Glutamatergic neuron (in vitro differentiated cells): ENCODE measurements at places on chromosomes 3 and 15. TPM values are rescaled to one million over a fixed set of nuclear protein-coding genes. Genes with fewer than 3 reads are reported as not detected.

DNA sequence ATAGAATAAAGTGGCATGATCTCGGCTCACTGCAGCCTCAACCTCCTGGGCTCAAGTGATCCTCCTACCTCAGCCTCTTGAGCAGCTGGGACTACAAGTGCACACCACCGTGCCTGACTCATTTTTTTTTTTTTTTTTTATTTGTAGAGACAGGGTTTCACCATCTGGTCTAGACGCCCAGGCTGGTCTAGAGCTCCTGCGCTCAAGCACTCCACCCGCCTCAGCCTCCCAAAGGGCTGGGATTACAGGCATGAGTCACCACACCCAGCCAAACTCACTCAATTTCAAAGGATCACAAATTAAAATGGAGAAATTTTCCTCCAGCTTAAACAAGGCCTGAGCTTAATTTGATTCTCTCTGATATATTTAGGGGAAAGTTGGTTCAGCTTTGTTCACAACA, 27.3 kb upstream of the NMB start:
- H3K4me3 ChIP-seq = no peak overlapping the region
- H3K4me1 ChIP-seq = no peaks in the 10 kb centered on the region
- H3K27me3 ChIP-seq = peaks cover 3% of the 10 kb centered on the region
- H3K27ac ChIP-seq = peak overlapping the region; percentile 76
- peak; percentile 47 for DNase-seq

GRCh38 chr15:96331945-96332636, 1.6 kb downstream of the NR2F2 start:
- H3K4me3 ChIP-seq = peak overlapping the region; percentile 88
- no peaks in the 10 kb centered on the region for H3K36me3 ChIP-seq
- H3K27me3 ChIP-seq = peaks cover 40% of the 10 kb centered on the region
- no peak overlapping the region for H3K27ac ChIP-seq

DNA sequence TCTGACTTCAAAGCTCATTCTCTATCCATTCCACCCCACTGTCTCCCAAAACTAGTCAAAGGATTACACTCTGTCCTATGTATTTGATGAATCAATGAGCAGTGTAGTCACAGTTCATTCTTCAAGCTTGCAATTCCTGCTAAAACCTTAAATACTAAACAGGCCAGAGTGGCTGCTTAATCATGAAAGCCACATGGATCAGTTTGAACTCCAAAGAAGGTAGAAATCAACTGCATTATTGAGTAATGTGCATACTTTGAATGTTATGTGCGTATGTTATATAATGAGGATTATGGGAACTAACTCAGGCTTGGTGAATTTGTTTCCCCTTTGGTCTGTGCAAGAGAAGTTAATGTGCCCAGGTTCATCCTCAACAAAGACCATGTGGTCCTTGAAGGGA, 45.4 kb downstream of the PRICKLE2 start:
- H3K27ac ChIP-seq = no peak overlapping the region
- H3K4me1 ChIP-seq = peaks cover 5% of the 10 kb centered on the region
- no peaks in the 10 kb centered on the region for H3K27me3 ChIP-seq

DNA sequence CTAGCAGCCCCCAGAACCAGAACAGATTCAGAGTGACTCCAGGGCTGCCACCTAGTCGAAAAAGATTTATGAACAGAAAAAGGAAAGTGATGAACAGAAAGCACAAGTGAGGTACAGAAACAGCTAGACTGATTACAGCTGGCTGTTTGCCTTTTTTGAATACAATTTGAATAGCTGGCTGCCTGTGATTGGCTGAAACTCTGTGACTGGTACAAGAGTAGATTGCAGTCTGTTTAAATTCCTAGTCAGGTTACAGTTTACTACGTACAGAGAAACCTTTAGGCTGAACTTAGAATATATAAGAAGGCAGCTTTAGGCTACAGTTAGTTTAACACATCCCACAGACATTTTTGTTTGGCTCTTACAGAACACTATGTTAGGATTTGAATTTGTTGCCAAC, 10.0 kb downstream of the CCDC13 start:
- H3K4me1 ChIP-seq = no peaks in the 10 kb centered on the region
- peaks cover 2% of the 10 kb centered on the region for H3K27me3 ChIP-seq
- no peak for DNase-seq
- H3K4me3 ChIP-seq = no peak overlapping the region

DNA sequence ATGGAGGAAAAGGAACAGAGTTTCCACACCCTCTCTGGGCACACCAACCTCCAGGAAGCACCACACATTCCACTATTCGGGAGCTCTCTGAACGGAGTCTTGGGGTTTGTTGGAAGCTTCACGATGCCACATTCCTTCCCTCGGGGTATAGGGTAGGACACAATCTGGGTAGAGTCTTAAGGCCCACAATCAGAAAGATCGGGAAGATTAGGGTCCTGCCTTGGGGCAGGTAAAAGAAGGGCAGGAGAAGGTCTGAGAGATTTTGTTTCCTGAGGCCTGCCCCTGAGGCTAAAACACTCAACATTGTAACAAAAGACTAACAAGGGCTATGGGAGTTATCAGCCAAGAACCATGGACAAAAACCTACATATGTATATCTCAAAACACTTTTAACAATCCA, 89.2 kb upstream of the RAP2B start:
- no peak overlapping the region for H3K27ac ChIP-seq
- H3K4me1 ChIP-seq = peaks cover 6% of the 10 kb centered on the region
- DNase-seq = no peak
- H3K27me3 ChIP-seq = peaks cover 2% of the 10 kb centered on the region

- H3K4me3 ChIP-seq = peak overlapping the region; percentile 97
- H3K27ac ChIP-seq = peak overlapping the region; percentile 69
- H3K36me3 ChIP-seq = no peaks in the 10 kb centered on the region
- H3K27me3 ChIP-seq = peaks cover 2% of the 10 kb centered on the region
- no peak for DNase-seq
These were observed 634 bp downstream of the ZMAT3 start for GRCh38 chr3:179071027-179071322.

DNA sequence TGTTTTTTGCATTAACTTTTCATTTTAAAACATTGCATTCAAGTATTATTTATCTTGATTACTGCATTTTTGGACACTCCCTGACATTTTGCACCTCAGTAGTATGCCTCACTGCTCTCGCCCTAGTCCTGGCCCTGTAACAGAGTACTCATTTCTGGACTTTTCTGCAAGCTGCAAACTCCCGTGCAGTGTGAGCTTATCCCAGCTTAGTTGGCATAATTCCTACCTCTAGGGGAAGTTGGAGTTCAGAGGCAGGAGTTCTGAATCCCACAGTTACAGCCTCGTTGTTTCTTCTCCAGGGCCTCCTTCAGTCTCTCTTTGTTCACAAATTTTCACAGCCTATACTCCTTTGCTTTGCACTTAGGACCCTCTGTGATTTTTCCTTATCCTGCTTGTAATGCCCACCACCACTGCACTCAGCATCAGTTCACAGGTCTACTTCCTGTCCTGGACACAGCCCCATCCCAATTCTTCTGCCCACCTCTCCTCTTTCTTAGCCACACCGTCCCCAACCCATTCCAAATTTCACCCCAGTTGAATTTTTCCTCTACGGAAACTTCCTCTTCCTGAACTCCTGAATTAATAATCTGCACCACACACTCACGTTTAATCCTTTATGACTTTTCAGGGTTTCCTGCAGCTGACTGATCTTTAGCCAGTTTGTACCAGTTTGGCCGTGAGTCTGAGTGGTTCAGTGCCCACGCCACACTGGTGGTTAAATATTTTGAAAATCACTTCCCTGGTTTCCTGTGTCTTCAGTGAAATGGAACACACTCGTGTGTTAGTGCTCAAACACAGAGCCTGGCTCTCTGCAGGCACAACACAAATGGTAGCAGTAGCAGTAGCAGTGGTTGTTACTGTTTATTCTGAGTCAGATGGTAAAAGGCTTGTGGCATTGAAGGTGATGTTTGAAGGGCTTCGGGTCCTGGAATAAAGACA, 6.3 kb upstream of the CTSH start:
- peaks cover 6% of the 10 kb centered on the region for H3K27me3 ChIP-seq
- no peak overlapping the region for H3K4me3 ChIP-seq
- no peak for DNase-seq
- no peaks in the 10 kb centered on the region for H3K36me3 ChIP-seq
- H3K4me1 ChIP-seq = no peaks in the 10 kb centered on the region
- H3K27ac ChIP-seq = no peak overlapping the region

DNA sequence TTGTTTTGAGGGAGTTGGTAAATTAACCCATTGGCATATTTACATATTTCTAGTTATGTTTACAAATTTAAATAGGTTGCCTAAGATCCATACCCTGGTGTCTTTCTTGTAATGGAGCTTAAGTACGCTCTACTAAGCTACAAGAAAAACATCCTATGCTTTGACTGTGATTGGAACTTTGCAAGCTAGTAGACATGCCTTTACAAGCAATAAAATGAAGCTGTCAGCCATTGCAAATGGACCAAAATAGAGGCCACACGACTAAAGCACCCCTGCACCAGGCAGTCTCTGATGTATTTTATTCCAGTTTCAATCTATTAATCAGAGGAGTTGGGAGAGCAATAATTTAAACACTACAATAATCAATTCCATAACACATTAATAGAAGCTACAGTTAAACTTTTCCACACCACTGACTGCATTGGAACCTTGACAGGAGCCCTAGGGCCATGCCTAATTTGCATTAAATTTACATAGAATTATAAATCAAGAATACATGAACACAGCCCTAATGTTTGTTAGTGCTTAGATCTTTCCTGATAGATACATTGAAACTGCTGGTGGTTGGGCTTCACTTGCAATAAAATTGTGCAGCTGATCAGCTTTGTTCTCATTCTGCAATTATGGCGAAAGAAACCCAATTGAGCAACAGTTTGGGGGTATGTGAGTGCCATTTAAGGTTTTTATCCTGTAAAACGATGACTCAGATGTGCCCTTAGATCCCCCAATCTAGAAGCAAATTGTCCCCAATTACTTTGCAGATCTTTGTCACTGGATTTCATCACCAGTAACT, 360.1 kb downstream of the LSAMP start:
- peaks cover 2% of the 10 kb centered on the region for H3K27me3 ChIP-seq
- H3K4me3 ChIP-seq = no peak overlapping the region
- H3K36me3 ChIP-seq = no peaks in the 10 kb centered on the region
- H3K27ac ChIP-seq = peak overlapping the region; percentile 52
- DNase-seq = no peak

DNA sequence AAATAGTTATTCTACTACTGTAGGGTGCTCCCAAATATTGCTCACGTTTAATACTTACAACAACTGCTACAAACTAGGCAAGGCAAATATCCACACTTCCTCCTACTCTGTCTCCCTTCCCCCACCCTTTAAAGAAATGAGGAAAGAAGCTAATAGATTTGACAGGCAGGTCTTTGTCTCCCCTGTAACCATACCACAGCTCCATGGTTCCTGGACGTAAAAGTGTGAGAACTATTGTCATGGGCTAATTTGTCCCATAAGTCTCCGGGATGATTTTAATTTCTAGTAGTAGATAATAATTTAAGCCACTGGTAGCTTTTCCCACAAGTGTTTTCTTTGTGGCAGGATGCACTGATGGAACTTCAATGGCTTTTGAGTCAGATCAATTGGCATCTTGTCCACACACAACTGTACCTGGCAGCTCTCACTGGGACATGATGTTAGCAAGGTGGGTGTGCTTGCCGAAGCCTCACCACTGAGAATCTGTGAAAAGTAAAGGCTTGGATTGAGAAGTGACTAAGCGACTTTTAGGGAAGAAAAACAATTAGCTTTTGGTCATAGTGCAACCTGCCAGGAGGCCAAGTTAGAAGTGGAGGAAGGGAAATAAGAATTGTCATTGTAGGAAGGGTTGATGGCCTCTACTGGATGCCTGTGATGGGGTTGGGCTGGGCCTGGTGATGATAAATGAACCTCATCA, 1.4 kb upstream of the CPOX start:
- H3K27ac ChIP-seq = no peak overlapping the region
- H3K27me3 ChIP-seq = no peaks in the 10 kb centered on the region
- no peak for DNase-seq
- H3K4me3 ChIP-seq = peak overlapping the region; percentile 35

DNA sequence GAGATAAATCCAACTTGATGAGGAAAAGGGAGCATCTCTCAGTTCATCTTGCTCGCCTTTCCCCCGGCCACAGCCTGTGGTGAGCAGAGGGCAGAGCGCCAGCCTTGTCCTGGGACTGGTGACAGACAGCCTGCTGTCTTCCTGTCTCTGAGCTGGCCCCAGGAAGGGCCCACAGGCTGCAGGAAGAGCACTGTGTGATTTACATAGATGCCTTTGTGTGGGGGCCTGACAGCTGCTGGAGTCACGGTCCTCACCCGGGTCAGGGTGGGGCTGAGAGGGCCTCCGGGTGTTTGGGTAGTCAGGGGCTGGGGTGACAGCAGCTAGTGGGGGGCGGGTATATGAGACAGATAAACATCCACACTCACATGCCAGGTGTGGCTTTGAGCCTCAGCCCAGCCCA, 29.3 kb downstream of the PLA2G4D start:
- DNase-seq = no peak
- H3K27ac ChIP-seq = no peak overlapping the region
- H3K27me3 ChIP-seq = peaks cover 7% of the 10 kb centered on the region
- peaks cover 4% of the 10 kb centered on the region for H3K36me3 ChIP-seq

DNA sequence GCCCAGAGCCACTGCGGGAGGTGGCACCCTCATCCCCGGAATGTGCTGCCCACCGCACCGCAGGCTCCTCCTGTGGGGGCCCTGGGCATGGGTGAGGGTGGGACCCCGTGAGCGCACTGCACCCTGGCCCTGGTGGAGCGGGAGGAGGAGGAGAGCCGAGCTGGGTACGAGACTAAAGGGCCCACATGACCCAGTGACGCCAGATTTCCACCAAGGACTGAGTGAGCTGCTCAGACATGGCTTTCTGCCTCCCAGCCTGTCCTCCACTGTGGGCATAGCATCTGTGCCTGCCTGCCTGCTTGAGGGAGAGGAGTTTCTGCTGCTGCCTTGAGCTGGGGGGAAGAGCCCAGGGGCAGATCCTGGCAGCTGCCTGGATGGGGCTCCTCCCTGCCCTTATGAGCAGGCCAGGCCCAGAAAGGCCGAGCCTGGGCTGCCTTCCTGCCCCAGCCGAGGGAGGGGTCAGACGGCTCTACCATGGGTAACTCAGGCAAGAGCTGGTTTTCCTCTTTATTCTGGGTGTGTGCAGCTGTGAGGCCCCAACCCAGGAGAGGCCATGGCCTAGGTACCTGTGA, 88.4 kb downstream of the VGLL4 start:
- H3K4me3 ChIP-seq = peak overlapping the region; percentile 13
- peaks cover 10% of the 10 kb centered on the region for H3K27me3 ChIP-seq
- peaks cover 43% of the 10 kb centered on the region for H3K4me1 ChIP-seq
- no peak for DNase-seq

- H3K4me1 ChIP-seq = no peaks in the 10 kb centered on the region
- no peaks in the 10 kb centered on the region for H3K36me3 ChIP-seq
- H3K4me3 ChIP-seq = no peak overlapping the region
- H3K27ac ChIP-seq = no peak overlapping the region
- no peak for DNase-seq
These were observed 28.8 kb upstream of the PLSCR2 start for GRCh38 chr3:146498002-146498736.

DNA sequence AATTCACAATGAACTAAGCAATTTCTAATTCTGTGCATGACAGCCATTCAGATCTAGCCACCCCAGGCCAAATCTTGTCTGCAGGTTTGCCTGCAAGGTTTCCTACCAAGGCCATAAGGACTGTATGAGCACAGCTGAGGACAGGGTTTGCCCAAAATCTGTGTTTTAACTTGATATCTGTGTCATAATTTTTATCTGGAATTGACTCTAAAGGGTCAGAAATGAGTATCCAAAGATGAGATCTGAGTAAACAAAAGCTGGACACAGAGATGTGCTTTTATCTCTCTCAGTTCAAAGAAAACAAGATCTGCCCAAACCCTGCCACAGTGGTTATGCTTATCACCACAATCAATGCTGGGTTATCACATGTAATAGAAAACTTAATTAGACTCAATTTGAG, 154.6 kb upstream of the COL8A1 start:
- no peaks in the 10 kb centered on the region for H3K4me1 ChIP-seq
- no peak for DNase-seq
- no peak overlapping the region for H3K27ac ChIP-seq
- H3K4me3 ChIP-seq = no peak overlapping the region
- peaks cover 5% of the 10 kb centered on the region for H3K36me3 ChIP-seq
- no peaks in the 10 kb centered on the region for H3K27me3 ChIP-seq

The B3GALNT1 gene
- 2.6 TPM for total RNA-seq

The ERICH6 gene
- total RNA-seq = 0.69 TPM

The SEC22C gene
- total RNA-seq = 36.9 TPM
